Activated CD8-positive, alpha-beta memory T cell treated with anti-CD3 and anti-CD28 coated beads for 4 hours (primary cell): ENCODE measurements at places on chromosomes 1 and 21.

GRCh38 chr1:93740157-93740556 is 58.5 kb upstream of the BCAR3 start:
- DNase-seq: no peak

- DNase-seq: no peak
Measured at GRCh38 chr1:59939393-59939792, 12.8 kb upstream of the CYP2J2 start.

DNA sequence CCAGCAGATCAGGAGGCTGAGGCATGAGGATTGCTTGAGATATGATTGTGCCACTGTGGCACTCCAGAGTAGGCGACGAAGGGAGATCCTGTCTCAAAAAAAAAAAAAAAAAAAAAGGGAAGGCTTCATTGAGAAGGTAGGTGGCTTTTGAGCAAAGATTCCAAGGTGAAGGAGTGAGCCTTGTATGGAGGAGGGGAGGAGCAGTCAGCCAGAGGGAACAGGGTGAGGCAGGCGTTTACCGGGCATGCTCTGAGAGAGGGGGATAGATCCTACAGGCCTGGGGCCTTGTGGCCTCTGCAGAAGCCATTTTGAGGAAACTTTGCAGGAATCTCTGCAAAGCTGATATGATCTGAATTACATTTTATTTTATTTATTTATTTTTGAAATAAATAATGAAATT is 5.1 kb upstream of the HDAC1 start:
- DNase-seq: no peak

GRCh38 chr1:2003541-2004131 is at the start of gene CFAP74:
Gene CFAP74 (minus strand): TSS chr1:2003786. CDS start chr1:1990956, 12,830 bp downstream.
- DNase-seq: no peak
